Stimulated activated CD8-positive, alpha-beta memory T cell treated with anti-CD3 and anti-CD28 coated beads, Interleukin-7, amount 100 ng/mL, for 1 hour (primary cell): ENCODE measurements at places on chromosomes 4 and X.

- no peak for DNase-seq
Measured at GRCh38 chr4:124427095-124427767, 285.3 kb downstream of the ANKRD50 start.

GRCh38 chr4:72019688-72020087, 12.1 kb upstream of the NPFFR2 start:
- DNase-seq, result no peak

DNA sequence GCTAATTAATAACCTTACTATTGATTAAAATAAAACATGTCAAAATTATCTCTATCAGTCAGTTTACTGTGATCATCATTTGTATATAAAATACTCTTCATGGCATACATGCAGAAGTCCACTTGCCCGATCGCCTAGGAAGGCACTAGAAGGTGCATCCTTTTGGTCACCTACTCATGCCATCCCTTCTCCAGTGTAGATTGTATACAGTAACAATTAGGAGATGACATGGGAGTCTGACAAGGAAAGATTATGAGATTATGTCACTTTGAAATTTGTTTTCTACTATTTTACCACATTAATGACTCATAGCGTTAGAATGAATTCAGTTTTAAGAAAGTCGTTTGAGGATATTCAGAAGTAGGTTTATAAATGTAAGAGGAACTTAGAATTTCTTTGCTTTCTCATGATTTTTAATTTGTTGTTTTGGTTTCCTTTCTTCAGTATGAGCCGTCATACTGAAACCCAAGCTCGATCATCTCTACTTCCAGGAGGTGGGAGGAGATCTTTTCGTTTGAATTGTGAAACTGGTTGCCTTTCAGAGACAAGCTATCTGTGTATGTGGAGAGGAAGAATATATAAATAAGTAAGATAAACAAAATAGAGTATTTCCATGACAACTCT, 51.1 kb upstream of the UNC5C start:
- no peak for DNase-seq

DNA sequence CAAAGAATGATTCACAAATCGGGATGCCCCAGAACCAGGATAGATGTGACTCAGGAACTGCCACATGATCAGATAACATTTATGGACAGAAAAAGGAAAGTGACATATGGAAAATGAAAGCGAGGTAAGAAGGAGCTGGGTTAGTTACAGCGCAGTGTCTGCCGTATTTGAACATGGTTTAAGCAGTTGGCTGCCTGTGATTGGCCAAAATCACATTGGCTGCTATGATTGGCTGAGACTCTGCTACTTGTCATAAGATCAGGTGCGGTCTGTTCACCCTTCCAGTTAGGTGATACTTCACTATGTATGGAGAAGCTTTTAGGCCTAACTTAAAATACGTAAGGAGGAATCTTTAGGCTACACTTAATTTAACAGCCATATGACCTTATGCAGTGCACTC, 322.7 kb upstream of the HAND2 start:
- no peak for DNase-seq

DNA sequence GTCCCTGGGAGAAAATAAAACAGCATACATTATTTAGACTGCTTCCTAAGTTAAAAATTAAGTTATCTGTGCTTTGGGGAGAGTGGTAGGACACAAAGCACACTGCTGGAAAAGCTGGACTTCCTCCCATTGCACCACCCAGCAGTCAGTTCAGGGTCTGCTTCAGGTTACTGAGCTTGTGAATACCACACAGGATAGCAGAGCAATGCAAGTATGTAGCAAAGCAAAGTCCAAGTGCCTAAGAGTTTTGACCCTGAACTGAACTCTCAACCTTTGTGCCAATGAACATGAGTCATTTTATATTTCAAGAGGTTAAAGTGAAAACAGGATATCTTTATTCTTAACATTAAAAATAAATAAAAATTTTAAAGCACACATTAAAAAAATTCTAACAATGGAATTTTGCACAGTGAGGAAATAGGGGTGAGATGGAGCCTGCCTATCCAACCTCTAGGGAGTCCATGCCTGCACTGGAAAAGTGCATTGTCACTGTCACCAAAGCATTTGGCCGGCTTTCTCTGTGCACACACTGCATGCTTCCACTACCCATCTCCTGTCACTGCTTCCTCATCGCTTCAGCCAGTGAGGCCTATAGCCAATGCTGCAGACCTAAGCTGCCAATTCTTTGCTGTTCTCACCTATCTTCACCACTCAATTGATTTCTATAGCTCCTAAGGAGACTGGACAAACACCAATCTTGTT, 50.9 kb downstream of the ABCG2 start:
- no peak for DNase-seq

DNA sequence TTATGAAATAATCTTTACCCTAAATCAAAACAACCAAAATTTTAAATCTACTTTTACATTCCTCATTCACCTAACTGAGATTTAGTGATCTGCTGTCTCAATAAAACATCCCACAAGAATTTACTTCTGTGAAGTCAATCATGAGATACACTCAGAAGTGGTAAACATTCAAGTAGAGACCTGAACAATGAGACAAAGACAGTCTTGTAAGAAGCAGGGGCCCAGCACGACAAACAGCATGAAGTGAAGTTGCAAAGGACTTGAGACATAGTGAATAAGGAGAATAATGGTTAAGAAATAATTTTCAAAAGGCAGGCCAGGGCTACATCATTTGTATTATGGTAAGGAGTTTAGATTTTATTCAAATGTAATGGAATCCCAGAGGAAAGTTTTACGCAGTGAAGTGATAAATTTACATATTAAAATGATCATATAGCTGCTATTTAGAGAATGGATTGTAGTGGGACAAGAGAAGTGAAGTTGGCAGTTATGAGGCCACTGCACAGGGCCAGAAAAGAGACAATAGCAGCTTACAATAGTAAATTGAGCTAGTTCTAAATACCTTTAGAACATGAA, 101.9 kb downstream of the MAB21L2 start:
- DNase-seq, result no peak

DNA sequence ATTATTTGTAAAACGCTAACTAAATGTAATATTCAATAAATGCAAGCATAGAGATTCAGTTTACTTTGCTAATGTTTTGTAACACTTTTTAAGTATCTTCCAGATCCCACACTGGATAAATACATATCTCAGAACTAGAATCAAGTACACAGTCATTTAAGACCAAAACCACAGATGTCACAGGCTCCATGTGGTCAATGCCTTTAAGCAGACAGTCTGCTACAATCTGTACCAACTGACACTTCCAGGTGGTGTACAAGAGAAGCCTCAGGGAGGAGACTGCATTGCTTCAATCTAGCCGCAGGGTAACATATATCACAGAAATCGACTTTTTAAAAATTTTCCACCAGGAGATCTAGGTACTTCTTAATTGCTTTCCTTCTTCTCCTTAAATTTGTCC, 229.6 kb upstream of the DIAPH2 start:
- no peak for DNase-seq

DNA sequence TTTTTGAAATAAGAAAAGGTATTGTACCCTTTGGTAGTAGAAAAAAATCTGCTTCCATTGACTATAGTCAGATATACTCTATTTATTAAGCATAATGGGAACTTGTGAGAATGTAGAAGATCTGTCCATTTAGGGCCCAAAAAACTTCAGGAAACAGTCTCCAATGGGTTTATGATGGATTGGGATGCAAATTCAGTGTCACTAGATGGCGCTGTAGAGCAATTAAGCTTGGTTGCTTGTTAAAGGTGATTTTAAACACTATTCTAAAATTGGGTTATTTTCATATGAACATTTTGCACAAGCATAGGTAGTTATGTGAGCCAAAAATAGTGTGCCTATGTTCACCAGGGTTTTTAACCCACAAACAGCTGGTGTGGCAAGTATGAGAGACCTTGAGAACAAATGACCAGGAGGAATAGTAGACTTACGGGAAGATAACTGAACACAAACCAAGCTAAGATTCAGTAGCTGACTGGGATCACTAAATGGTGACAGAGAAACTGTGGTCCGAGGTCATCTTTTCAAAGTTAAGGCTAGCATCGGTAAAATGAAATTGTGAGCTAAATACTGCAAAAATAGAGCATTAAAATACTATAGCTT, 80.3 kb upstream of the LSM6 start:
- DNase-seq, result no peak

DNA sequence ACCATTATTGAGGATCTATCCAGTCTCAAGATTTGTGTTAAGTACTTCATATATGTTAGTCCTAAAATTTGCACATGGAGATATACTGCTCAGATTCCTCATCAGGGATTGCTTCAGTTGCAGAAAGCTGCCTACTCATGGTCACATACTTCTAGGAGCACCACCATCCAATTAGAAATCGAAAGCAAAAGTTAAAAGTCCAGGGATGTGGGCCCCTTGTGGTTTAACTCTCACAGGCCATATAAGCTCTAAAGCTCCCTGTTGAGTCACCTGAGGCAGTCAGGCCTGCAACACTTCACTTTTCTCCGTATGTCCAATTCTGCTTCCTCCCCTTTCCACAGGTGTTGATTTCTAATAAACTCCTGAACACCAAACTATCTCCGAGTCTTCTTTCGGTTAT, 84.2 kb downstream of the CNOT6L start:
- DNase-seq, result no peak

- no peak for DNase-seq
Measured at GRCh38 chrX:139290310-139290709, 240.2 kb upstream of the F9 start.

- no peak for DNase-seq
Measured at GRCh38 chr4:112130906-112131305, 14.3 kb upstream of the FAM241A start.

- DNase-seq, result no peak
Measured at GRCh38 chr4:172357006-172357540, 543.9 kb downstream of the GALNTL6 start.

DNA sequence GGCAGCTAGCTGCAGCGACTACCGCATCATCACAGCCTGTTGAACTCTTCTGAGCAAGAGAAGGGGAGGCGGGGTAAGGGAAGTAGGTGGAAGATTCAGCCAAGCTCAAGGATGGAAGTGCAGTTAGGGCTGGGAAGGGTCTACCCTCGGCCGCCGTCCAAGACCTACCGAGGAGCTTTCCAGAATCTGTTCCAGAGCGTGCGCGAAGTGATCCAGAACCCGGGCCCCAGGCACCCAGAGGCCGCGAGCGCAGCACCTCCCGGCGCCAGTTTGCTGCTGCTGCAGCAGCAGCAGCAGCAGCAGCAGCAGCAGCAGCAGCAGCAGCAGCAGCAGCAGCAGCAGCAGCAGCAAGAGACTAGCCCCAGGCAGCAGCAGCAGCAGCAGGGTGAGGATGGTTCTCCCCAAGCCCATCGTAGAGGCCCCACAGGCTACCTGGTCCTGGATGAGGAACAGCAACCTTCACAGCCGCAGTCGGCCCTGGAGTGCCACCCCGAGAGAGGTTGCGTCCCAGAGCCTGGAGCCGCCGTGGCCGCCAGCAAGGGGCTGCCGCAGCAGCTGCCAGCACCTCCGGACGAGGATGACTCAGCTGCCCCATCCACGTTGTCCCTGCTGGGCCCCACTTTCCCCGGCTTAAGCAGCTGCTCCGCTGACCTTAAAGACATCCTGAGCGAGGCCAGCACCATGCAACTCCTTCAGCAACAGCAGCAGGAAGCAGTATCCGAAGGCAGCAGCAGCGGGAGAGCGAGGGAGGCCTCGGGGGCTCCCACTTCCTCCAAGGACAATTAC, 1.4 kb downstream of the AR start:
- no peak for DNase-seq

DNA sequence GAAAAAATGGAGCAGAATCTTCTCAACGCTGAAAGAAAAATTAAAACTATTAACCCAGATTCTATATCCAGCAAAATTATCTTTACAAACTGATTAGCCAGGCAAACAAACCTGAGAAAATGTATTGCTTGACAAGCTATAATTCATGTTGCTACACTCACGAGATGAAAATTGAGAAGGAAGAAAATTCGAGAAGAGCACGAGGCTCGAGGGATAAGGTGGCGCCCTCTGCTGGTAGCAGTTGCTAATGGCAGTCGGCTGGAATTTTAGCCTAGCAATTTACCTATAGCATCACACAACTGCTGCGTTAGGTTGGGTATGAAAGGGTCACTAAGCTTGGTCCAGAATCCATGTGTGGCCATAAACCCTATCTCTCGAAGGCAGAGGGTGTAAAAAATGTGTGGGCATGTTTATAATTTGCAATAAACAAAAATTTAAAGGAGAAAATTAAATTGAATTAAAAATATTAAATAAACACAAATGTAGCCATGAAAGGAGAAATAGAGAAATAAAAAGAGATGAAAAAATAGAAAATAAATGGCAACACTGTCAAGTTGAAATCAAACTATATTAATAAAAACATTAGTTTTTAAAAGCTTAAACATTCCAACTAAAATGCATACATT, 126.6 kb downstream of the PPP4R3C start:
- DNase-seq, result no peak

DNA sequence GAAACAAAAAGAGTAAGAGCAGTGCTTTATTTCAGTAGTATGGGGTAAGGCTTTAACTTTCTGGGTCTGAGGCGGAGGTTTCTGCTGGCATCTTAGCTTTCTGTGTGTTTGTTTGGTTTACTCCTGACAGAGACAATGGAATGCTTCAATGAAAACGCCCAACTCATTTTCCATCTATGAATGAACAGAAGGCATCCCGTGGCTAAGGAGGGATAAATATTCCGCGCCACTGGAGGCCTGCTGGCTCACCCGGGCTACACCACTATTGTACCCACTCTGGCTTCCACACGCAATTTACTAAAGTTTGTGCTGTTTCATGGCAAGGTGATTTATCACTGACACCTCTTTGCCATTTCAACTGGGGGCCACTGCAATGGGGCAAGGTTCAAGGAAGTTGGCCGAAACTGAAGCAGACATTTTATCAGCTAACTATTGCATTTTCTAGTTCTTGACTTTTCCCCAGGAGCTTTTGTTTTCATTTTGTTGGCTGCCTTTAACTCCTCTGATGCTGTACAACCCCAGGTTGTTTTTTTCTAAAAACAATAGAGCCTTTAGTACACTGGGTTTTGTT, 32.8 kb upstream of the PPARGC1A start:
- DNase-seq, result no peak

GRCh38 chr4:183240581-183241321, 79.3 kb downstream of the CLDN22 start:
- no peak for DNase-seq

DNA sequence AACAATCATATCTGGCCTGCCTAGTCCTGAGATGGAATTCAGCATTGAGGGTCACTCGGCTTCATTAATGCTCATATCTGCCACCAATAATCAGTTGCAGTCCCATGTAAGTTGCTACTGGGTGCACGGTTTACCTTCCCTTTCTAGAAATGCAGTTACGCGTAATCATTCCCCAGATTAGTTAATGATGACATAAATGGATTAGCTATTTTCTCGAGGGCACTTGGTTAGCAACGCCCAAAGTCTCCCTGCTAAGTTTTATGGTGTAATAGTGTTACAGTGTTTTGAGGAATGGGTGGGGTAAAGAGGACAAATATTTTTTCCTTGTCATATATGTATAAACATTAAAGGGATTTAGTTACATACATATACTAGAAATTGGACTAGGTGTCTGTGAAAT, 118.8 kb downstream of the MID1 start:
- no peak for DNase-seq
